ENCODE measurements at places on chromosomes 6 and 20. TPM values are rescaled to one million over a fixed set of nuclear protein-coding genes. Genes with fewer than 3 reads are reported as not detected.

DNAH8 gene
- not detected for total RNA-seq

NKX2-2 gene
- total RNA-seq, result not detected

PSMG4 gene
- 27.4 TPM for total RNA-seq

SOX4 gene
- total RNA-seq, result 7.9 TPM

PACRG gene
- not detected for total RNA-seq

C6orf47 gene
- 11.9 TPM for total RNA-seq

SEL1L2 gene
- not detected for total RNA-seq

CDSN gene
- total RNA-seq, result 0.05 TPM

MYLIP gene
- total RNA-seq, result 2.4 TPM

IPCEF1 gene
- 0.07 TPM for total RNA-seq

RSPO3 gene
- 63.8 TPM for total RNA-seq

SYTL3 gene
- 1.5 TPM for total RNA-seq

SLC26A8 gene
- total RNA-seq, result 0.07 TPM

ZNF311 gene
- total RNA-seq, result 0.12 TPM

TMEM170B gene
- 0.72 TPM for total RNA-seq

CLPSL2 gene
- 0.53 TPM for total RNA-seq

FAM184A gene
- not detected for total RNA-seq

NOTCH4 gene
- 0.95 TPM for total RNA-seq

PTCRA gene
- not detected for total RNA-seq

RNF182 gene
- total RNA-seq, result 2.6 TPM

SCUBE3 gene
- 0.05 TPM for total RNA-seq

CCN5 gene
- 31.4 TPM for total RNA-seq

FAM120B gene
- 10.4 TPM for total RNA-seq

RIMS4 gene
- 2.0 TPM for total RNA-seq

PLA2G7 gene
- total RNA-seq, result not detected

ZNF391 gene
- total RNA-seq, result 0.23 TPM

ENPP3 gene
- not detected for total RNA-seq

MAFB gene
- 0.15 TPM for total RNA-seq

TFAP2A gene
- 6.3 TPM for total RNA-seq

SLC12A5 gene
- 10.9 TPM for total RNA-seq

COL21A1 gene
- 0.84 TPM for total RNA-seq

GRM4 gene
- 0.17 TPM for total RNA-seq

SMIM29 gene
- 24.2 TPM for total RNA-seq

HLA-DRB5 gene
- not detected for total RNA-seq

QRSL1 gene
- total RNA-seq, result 6.6 TPM

PRL gene
- total RNA-seq, result not detected

C6orf52 gene
- total RNA-seq, result 2.4 TPM

ROS1 gene
- 0.21 TPM for total RNA-seq

PRPH2 gene
- total RNA-seq, result not detected

FAM83D gene
- 70.7 TPM for total RNA-seq

FAM83B gene
- 0.02 TPM for total RNA-seq

KCNB1 gene
- 3.0 TPM for total RNA-seq

RIPOR3 gene
- 0.02 TPM for total RNA-seq

ANKRD60 gene
- total RNA-seq, result not detected

All from A549 treated with AZD2906 at 1 μM for 4 hours (cell line).